ENCODE measurements at places on chromosomes 3 and 15.

DNA sequence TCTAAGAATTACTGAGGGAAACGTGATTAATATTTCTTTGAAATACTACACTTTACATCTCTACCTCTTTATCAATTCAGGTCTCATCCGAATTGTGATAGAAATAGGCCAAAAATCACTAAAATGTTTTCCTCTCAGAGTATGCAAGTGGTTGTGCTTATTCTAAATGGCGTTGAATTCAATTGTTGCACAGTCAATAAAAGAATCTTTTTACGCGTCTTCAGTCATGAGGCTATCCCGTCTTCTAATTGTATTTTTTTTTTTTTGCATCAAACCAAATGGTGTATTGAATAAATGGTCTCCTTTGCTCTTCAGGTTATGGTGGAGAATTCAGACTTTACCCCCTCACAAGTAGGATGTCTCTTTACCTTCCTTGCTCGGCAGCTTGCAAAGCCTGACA is 112.6 kb downstream of the VPS8 start:
- DNase-seq = no peak

GRCh38 chr3:161247049-161247448 is 25.9 kb downstream of the NMD3 start:
- DNase-seq = no peak

DNA sequence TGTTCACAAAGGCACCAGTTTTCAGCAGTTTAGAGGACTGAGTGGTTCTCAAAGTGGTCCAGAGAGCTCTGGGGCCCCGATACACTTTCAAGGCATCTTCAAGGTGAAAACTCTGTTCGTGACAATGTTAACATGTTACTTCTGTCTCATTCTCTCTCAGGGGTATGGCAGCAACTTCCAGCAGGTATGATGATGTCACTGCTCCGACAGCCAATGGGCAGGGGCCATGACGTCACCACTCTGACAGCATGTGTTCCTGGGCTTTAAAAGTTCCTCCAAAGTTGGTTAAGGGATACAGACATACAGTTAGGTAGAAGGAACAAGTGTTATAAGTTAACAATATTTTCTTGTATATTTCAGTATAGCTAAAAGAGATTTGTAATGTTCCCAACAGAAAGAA is 87.9 kb downstream of the KLF15 start:
- DNase-seq = no peak

GRCh38 chr3:102736288-102736974 is 301.6 kb downstream of the ZPLD1 start:
- DNase-seq = no peak

DNA sequence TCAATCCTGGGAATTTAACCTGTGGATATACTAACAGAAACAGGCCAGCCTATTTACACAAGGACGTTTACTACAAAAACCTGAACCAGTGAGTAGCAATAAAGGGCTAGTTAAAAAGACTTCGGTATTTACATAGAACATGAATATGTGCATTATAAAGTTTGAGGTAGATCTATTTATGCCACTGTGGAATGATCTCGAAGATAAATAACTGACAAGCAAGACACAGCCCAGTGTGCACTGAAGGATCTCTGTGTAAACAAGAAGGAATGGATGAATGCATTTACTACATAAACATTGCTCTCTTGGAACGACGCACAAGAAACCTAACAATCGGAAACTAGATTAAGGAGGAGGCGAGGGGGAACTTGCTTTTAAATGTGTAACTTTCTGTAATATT is 132.0 kb upstream of the NSMCE3 start:
- DNase-seq = no peak

Measured in BE2C (cell line).